ENCODE measurements at places on chromosomes 3 and 15. TPM values are rescaled to one million over a fixed set of nuclear protein-coding genes. Genes with fewer than 3 reads are reported as not detected.

The BHLHE40 gene
- polyA plus RNA-seq = 56.1 TPM

The SMCO1 gene
- 0.79 TPM for polyA plus RNA-seq

The ZNF280D gene
- polyA plus RNA-seq = 60.2 TPM

The C3orf85 gene
- not detected for polyA plus RNA-seq

The FANCD2OS gene
- polyA plus RNA-seq = not detected

The FBLN2 gene
- 32.0 TPM for polyA plus RNA-seq

The ETFA gene
- polyA plus RNA-seq = 126 TPM

The CLSTN2 gene
- 3.0 TPM for polyA plus RNA-seq

The ILDR1 gene
- 0.64 TPM for polyA plus RNA-seq

DNA sequence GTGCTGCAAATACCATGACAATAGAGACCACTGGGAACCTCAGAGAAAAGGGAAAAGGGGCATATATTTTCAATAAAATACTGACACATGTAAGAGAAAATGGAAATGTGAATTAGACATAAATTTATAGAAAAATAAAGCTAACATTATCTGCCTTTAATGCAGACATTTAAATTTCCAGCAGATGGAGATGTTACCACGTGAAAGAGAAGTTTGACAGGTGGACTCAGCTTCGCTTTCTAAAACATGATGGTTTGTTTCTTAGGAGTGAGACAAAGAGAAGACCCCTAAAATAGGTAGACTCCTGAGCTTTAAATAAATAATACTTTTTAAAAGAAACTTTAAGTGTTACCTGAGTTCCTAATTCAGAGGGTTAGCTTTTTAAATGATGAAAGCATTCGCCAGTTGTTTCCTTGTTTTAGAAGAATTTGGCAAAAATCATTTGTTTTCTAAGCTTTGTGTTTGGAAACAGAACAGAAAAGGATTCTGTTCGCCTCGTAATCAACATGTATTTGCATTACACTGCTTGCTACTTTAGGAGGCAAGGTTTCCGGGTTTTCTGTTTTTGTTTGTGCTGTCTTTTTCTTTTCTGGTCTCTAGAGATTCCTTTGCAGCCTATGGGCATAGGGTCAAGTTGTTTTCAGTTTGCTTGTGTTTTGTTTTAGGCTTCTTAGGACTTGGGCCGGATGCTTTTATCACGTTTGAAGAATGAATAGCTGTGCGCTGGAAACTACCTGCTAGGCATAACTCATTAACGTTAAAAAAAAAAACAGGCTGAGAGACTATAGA is 271.4 kb downstream of the THSD4 start:
- DNase-seq = no peak

GRCh38 chr3:154887869-154888268 is 192.2 kb upstream of the MME start:
- DNase-seq = no peak

GRCh38 chr15:64701051-64701450 is 74.3 kb downstream of the RBPMS2 start:
- DNase-seq = no peak

DNA sequence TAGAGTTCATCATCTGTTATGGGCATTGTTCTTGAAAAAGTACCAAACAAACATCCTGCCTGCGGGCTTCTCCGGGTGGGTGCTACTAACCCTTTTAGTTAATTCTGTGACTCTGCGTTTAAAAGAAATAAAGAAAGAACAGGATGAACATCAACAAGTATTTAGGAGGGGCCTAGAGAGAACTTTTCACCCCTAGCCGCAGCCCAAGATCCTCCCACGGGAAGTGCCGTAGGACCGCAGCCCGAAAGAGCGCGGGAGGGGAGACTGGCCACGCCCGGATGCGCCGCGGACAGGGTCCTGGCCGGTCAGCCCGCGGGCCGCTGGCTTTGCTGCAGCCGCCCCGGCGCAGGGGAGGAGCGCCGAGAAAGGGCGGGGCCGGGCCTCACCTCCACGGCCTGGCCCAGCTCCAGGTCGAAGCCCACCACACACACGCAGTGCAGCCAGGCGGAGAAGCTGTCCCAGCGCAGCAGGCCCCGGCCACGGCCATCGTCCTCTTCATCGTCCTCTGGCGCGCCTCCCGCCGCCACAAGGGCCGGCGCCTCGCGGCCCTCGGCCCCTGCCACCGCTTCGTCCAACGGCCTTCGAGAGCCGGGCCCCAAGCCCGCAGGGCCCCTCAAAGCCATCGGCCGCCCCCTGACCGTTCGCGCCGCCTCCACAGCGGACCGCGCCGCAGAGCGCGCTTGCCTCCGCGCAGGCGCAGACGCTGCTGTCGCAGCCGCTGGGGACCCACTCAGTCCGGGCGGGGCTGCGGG is at the start of gene DENND6A:
Gene DENND6A (minus strand): TSS at position 682 of the 752 bp plus-strand sequence. CDS start 59 bp downstream, at position 623.
- DNase-seq = peak; percentile 95

DNA sequence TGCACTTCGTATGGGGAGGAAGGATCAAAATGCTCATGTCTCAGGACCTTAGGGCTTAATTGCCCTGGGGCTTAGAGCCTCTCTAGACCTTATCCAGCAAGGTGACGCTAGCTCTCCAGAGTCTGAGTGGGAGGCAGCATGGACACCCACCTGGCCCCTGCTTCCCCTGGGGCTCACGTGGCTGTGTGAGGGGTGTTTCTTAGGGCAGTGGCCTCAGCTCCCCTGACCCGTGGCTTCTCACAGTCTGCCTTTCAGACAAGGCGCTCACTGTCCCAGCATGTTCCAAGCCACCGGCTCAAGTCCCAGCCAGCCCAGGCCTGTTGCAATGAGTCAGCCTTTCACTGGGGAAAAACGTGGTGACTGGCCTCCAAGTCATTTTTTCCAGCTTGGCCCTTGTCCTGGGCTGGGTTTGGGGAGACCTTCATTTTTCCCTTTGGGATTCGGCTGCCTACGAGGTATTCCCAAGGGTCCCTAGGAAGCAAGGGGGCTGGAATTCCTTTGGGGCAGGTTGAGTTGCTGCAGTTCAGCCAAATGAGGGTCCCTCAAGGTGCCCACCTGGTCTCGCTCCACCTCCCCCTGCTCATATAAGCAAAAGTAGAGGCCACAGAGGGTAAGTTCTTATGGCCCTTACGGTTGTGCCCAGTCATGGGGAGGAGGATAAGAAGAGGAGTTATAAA is 15.7 kb downstream of the BHLHE40 start:
- no peak for DNase-seq

GRCh38 chr3:10925436-10926255 is 66.9 kb upstream of the SLC6A1 start:
- no peak for DNase-seq

DNA sequence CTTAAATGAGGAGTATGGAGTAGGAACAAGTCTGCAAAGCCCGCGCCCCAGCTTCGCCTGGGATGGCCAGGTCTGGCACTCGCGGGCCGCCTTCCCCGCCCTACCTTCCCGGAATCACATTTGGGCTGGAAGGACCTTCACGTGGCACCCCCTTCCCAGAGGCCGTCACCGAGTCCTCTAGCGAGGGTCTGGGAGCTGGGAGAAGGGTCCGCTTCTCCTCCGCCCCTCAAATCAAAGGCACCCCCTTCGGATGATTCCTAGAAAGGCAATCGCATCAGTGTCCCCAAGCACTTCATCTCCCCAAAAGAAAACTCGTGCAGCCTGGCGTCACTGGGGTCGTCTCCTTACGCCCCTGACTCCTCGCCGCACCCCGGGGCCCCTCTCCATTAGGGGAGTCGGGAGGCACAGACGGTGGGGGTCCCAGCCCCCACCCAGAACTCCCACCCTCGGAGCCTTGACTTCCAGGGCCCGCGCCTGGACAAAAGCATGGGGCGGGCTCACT is 380 bp downstream of the MYLK start:
- DNase-seq = peak; percentile 8

- DNase-seq = no peak
These were observed 21.7 kb upstream of the ASB14 start for GRCh38 chr3:57314204-57314603.

DNA sequence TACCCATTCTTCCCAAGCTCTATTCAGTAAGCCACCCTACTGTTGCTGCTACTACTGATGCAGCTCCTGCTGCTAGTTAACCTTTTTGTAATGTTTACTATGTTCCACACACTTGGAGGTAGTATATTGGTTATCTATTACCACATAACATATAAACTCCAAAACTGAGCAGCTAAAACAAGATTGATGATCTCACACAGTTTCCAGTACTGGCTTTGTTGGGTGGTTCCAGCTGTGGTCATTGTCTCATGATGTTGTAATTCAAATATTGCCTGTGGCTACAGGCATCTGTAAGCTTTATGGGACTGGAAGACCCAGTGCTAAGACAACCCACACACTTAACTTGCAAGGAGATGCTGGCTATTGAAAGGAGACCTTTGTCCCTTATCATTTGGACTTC is 556.2 kb upstream of the SUCLG2 start:
- DNase-seq = no peak

GRCh38 chr15:76274226-76274625 is 37.0 kb downstream of the ETFA start:
- DNase-seq = no peak

DNA sequence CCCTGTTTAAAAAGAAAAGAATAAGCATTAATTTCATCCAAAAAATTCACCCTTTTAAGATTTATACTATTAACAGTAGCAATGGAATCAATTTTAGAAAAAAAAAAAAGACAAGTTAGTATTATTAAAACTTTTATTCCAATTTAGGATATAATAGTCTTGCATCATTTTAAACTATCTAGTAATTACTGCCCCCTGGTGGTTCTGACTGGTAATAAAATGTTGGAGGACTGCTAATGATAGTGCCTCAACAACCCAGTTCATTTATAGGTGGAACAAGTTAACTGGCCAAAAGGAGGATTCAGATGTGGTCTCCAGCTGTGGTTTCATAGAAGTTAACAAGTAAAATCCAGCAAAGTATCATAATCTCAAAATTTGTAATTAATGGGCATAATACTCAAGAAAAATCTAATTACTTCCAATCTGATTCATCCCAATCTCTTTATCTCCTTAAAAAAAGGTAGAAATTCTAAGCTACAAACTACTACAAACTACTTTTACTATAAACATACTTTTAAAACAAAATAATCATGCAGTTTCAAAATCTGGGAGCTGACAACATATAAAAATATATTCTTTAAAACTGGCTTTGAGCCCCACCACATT is 30.7 kb upstream of the WDR49 start:
- DNase-seq = peak; percentile 54

GRCh38 chr3:156226676-156227420 is 106.5 kb downstream of the KCNAB1 start:
- DNase-seq = no peak

DNA sequence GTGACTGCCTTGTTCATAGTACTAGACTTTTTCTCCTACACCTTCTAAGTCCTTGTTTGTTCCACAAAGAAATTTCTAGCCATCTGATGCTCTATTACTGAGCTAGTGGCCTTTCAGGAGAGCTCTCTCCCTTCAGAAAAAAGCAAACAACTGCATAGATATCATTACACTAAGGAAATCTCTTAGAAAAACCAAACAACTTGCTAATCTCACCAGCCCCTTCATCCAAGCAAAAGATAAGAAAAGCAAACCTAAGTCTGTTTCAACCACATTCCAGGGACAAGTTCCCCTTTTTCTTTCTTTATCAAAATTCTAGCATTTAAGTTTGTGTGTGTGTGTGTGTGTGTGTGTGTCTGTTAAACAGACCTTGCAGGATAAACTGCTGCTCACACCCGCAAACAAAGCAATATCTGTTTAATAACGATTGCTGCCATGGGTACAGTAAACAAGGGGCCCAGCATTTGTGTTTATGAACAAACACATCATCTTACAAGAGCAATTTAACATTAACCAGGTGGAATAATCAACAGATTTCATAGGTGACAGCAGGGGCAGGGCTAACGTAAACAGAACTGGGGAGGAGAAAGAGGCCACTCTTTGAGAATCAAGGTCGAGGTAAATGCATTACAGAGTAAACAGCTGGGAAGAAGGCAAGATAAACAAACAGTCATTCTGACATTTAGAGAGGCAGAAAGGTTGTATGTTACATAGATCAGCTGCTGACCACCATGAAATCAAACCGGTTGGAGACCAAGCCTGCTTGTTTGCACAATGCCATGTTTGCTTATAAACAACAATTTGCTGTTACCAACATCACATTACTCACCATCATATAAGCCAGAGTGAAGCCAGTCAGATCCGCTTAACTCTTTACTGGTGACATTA is 375.1 kb downstream of the FOXP1 start:
- no peak for DNase-seq

DNA sequence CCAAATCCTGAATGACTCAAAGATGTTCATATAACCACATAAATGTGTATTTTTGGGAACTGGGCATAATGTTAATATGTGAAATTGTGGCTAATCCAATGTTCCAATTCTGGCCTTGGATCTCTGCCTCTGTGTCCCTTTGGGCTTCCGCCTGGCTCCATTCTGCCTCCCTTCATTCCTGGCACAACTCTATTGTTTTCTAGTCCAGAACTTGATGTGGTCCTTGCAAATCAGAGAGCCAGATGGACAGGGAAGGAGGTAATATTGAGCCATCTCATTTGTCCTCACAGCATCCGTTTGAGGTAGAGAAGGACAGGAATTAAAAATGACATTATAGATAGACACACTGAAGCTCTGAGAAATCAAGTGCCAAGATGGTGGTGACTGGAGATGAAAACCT is 355.7 kb upstream of the TBL1XR1 start:
- no peak for DNase-seq

DNA sequence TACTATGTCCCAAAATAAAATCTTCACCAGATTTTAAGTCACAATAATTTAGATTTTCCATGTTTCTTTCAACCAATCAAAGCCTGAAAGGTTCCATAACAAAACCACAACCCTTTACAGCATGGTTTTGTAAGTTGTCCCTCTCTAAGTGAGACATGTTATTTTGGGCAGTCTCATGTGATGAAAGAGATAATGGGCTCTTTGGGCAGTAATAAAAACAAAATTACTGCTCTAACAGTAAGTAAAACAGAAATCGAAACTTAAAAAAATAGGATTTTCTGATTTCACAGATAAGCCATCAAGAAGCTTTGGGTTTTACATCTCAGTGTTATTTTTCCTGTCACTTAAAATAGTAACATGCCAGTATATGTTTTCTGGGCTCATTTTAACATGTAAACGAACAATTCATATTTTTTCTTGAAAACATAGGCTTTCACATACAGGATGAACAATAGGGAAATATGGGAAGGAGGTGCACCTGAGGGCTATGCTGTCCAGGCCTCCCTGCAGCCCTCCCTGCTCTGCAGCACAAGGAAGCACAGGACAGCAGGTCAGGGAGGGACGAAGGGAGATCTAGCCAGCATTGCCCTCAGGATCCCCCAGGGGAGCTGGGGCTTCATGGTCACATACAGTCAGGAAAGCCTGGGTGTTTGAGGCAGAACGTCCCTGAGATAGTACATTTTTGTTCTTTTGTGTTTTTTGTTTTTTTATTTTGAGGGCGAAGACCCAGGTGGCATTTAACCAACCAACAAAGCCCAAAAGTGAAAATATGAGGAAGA is 157.4 kb downstream of the SHOX2 start:
- DNase-seq = no peak

DNA sequence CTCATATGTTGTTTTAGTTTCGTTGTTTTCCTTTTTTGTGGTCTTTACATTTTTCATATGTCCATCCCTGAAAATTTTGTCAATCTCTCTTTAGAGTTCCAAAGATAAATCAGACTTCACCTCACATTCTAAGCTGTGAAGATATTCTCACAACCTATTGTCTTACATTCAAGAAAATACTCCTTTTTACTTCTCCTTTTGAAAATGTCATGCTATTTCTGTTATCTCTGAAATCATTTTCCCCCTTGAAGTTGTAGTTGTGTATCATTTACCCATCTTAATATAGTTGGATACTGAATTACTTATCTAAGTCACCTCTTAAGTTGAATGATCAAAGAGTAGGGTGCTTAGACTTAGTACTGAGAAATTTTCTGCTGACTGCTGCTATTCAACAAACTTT is 74.3 kb downstream of the DCUN1D1 start:
- DNase-seq = no peak
